Osteocyte (in vitro differentiated cells): ENCODE measurements at places on chromosomes 1 and 21. TPM values are rescaled to one million over a fixed set of nuclear protein-coding genes. Genes with fewer than 3 reads are reported as not detected.

- no peak for DNase-seq
Measured at GRCh38 chr1:215082532-215083382, at the start of gene KCNK2. Gene KCNK2, plus strand, starts transcription at chr1:215082737. Its CDS starts 649 bp downstream, at chr1:215083386.

GRCh38 chr1:228404107-228404720 is 2.4 kb downstream of the TRIM11 start:
- DNase-seq, result no peak

GRCh38 chr21:35601211-35601610 is 459.1 kb downstream of the SETD4 start:
- no peak for DNase-seq

- no peak for DNase-seq
Measured at GRCh38 chr1:115166531-115167091, 77.3 kb upstream of the TSPAN2 start.

- DNase-seq, result no peak
Measured at GRCh38 chr1:14267991-14268390, 330.5 kb upstream of the KAZN start.

DNA sequence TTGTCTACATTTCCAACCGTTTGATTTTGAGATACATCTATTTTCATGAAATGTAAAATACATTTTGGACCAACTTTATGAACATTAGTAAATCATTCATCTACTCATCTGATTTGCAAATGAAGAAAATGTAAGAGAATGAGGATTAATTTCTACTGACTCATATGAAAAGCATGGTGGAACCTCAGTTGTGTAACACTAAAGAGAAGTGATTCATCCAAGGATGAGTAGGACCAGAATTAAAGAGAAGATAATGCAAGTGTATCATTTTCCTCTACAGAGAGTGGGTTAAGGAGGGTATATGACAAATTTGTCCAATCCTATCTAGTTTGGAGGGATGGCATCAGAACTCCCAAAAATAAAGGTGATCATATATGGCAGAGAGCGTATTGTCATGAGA is 1967.6 kb downstream of the MRPL39 start:
- DNase-seq, result no peak

Gene GPR37L1
- total RNA-seq, result not detected in 2 replicates

Gene TCHHL1
- not detected in 2 replicates for total RNA-seq
